ENCODE measurements at places on chromosomes 7 and 10.

DNA sequence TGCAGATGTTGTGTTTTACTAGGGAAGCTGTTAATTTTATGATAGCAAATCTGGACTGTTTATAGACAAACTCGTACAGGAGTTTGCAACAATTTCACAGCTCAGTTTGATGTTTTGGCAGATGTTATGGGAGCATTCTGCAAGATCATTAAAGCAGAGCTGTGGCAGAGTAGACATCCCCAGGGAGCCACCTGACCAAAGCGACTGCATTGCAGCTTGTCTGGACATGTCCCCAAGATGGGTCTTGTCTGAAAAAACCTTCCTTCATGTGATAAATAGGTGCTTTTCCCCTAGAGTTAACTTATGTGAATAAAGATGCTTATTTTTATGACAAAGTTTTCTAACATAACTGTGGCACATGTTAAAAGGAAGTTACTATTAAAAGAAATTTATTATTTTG is 91.2 kb upstream of the GPR141 start:
- DNase-seq = no peak

DNA sequence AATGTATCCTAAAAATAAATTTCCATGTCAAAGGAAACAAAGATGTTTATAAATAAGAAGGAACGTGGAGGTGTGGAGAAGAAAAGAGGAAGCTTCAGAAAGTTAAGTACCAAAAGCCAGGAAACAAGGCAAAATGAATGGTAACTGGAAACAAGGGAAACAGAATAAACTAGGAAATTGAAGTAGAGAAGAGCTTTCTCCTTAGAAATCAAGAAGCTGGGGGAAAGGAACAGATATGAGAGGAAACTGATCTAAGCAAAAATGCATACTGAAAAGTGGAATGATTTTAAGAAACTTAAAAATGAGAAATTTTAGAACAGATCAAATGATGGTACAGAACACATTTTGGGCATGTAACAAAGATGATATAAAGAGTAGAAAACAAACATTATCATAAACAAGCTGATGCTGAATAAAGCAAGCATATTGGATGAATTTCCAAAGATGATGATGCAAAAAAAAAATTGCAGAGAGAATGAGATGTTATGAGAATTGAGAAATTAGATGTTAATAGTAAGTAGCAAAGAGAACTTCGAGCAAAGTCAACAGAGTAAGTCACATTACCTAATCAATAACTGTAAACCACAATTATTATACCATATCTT is 1.9 kb downstream of the BRAF start:
- DNase-seq = no peak

GRCh38 chr7:2237109-2237602 is 4.4 kb upstream of the MAD1L1 start:
- DNase-seq = no peak

- no peak for DNase-seq
Measured at GRCh38 chr7:72015136-72015535, 397.0 kb downstream of the CALN1 start.

DNA sequence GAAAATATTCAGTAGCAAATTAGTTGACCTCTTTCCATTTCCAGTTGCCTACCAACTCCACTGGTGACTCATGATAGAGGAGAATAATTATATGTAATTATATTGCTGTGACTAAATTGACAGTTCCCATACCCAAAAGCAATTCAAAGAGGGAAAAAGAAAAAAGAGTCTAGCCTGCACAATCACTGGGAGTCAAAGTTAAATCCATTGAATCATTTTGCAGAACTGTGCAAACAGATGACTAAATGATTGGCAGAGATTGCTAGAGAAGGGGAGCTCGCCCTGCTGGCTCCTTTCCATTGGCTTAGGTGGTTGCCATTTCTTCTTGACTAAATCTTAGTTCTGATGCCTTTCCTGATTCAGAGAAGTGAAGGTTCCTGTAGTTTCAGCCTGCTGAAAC is 1228.6 kb upstream of the SORCS1 start:
- peak; percentile 23 for DNase-seq

- DNase-seq = no peak
Measured at GRCh38 chr10:129718548-129719414, 245.3 kb downstream of the EBF3 start.

GRCh38 chr7:101924171-101924570 is 106.7 kb downstream of the CUX1 start:
- DNase-seq = no peak

- no peak for DNase-seq
Measured at GRCh38 chr10:119371704-119372663, 164.6 kb downstream of the GRK5 start.

DNA sequence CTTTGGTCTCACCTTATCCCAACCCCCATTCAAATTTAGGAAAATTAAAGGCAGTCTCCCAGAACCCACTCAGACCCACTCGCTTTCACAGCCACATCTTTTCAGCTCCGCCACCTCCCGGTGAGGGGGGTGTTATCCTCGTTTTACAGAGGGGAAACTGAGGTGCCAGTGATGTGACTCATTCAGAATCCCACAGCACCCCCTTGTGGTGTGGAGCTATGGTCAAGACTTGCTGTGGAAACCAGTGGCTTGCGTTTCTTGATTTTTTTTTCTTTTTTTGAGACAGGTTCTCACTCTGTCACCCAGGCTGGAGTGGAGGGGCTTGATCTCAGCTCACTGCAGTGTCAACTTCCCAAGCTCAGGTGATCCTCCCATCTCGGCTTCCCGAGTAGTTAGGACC is 27.6 kb downstream of the SLC35G1 start:
- no peak for DNase-seq

- peak; percentile 4 for DNase-seq
Measured at GRCh38 chr10:14904316-14904732, 25.7 kb downstream of the SUV39H2 start.

DNA sequence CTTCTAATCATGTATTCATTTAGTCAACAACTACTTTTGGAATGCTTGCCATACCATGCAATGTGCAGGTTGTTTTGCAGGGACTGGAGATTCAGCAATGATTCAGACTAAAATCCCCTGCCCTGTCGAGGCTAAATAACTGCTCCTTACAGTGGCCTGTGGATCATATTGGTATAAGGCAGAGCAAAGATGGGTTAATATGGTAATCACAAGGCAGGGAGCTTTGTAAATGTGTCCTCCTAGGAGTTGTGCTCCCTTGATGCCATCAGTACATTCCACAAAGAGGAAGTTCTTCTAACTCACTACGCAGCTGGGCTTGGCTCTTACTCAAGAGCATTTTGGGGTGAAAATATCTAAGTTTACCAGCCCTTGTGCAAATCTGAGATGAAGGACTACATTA is 614 bp upstream of the IFIT2 start:
- no peak for DNase-seq

DNA sequence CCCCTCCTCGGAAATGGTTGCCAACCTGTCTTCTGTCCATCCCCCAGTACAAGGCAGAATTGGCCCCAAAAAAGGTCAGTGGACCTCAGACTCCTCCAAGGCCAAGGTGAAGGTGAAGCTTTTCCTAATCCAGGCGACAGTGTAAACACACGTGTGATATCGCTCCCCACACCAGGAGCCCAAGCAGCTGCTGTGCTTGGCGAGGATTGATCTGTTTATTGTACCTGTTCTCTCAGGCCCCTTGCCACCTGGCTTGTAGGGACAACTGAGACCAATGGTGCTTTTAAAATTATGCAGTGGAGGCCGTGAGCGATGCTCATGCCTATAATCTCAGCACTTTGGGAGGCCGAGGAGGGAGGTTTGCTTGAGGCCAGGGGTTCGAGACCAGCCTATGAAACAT is 66.1 kb upstream of the GTF2IRD1 start:
- DNase-seq = no peak

GRCh38 chr7:81195033-81195432 is 276.2 kb upstream of the SEMA3C start:
- no peak for DNase-seq

GRCh38 chr10:100504096-100504495 is 15.6 kb downstream of the SEC31B start:
- DNase-seq = no peak

- no peak for DNase-seq
Measured at GRCh38 chr10:9635691-9636090, 1382.0 kb upstream of the CELF2 start.

GRCh38 chr10:12910835-12911234 is 90.7 kb downstream of the CCDC3 start:
- DNase-seq = no peak

- DNase-seq = peak; percentile 22
Measured at GRCh38 chr10:114520453-114520852, 116.2 kb upstream of the AFAP1L2 start.

DNA sequence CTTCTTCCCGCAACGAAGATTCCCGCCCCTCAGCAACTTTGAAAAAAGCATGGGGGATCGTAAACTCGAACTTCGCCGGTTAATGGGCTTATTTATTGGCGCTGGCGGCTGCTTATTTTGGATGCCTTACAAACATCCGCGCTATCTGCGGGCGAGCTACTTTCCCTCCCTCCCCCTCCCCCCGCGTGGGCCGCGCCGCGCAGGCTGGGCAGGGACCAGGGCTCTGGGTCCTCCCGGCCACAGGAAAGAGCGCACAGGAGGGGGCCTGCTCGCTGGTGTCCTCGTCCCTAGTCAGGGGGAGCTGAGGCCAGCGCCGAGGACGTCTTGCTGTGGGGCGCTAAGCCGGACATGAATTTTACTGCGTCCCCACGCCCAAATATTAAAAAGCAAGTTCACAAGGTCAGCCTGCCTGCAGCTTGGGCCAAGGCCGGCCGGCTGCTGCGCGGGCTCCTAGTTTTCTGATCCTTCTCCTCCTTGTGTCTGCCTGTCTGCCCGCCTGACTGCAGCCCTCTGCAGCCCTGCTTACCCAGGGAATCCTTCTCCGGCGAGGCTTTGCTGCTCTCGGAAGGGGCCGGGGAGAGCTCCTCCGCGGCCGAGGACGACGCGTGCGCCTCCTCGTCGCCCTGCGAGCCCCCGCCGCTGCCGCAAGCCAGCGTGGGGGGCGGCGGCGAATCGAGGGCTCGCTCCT is 1.2 kb downstream of the HOXA10 start:
- no peak for DNase-seq

- DNase-seq = no peak
Measured at GRCh38 chr7:25359471-25360059, 131.3 kb upstream of the NPVF start.

- no peak for DNase-seq
Measured at GRCh38 chr7:159098811-159099655, 45.6 kb downstream of the VIPR2 start.

GRCh38 chr10:110609605-110610004 is 34.5 kb upstream of the RBM20 start:
- DNase-seq = no peak

GRCh38 chr10:80122746-80123145 is 9.8 kb upstream of the PLAC9 start:
- DNase-seq = no peak

- DNase-seq = no peak
Measured at GRCh38 chr10:129179972-129180678, 286.9 kb upstream of the MGMT start.

GRCh38 chr7:92837000-92837749 is 802 bp upstream of the CDK6 start:
- DNase-seq = no peak

- peak; percentile 36 for DNase-seq
Measured at GRCh38 chr7:115869190-115869589, 161.4 kb downstream of the TFEC start.

DNA sequence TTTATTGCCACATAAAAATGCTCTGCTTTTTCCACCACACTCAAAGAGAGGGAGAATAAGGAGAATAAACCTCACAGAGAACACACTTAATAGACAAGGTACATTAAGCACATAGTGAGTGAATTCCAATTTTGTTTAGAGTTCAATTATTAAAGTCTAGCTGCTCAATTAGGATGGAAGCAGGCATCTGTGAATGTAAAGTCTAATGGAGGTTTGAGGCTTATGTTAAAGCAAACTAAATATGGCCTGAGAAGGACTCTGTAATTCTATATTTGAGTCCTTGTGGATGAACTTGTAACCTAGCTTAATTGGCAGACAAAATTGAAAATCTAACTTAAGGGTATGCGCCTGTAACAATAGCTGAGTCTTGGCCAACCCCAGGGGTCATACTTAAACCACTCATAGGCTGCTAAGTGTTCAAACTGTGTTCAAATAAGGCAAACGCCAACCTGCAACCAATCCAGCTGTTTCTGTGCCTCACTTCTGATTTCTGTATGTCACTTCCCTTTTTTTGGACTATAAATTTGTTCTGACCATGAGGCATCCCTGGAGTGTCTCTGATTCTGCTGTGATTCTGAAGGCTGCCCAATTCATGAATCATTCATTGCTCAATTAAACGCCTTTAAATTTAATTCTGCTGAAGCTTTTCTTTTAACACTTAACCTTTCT is 31.3 kb upstream of the NME8 start:
- no peak for DNase-seq

DNA sequence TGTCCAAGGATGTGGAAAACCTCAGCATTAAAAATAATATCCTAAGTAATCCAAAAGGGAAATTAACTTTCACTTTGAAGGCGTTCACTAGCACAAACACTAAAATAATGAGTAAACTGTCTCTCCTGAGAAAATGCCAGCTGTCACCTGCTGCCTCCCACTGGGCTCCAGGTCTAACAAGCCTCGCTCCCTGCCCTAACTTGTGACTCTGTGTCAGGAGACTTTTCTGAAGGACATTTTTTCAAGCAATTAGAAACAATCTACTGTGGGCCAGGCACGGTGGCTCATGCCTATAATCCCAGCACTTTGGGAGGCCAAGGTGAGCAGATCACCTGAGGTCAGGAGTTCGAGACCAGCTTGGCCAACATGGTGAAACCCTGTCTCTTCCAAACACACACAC is 72.8 kb upstream of the GLCCI1 start:
- DNase-seq = no peak

DNA sequence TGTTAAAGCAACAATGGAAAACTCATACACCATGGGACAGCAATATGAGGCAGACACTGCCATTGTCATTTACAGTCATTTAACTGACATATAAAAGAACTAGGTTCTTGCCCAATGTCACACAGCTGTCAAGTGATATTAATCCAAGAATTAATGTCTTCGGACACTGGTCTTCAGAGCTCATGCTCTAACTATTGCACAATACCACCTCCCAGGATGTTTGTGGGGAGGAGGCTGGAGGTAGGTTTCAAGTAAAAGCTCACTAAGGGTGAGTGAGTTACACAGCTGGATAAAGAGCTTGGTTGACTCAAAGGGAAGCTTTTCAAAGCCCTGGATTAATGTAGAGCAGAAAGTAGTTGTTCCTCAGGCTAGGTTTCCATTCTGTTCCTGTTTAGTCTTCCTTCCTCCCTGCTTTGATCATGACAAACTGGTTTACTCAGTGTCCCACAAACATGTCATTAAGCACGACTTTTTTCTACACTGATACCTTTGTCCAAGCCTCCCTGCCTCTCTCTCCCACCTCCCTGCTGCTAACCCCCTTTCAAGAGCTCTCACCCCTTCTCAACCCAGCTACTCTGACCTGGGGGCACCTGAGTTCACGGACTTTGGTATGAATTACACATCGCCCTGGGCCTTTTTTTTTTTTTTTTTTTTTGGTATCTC is 987 bp upstream of the EXOC6 start:
- DNase-seq = no peak

Data from fibroblast of skin of left quadriceps (primary cell).